ENCODE measurements at places on chromosomes 7 and 10.

- no peak for DNase-seq
These were observed 13.6 kb downstream of the DGKB start for GRCh38 chr7:14888962-14889361.

DNA sequence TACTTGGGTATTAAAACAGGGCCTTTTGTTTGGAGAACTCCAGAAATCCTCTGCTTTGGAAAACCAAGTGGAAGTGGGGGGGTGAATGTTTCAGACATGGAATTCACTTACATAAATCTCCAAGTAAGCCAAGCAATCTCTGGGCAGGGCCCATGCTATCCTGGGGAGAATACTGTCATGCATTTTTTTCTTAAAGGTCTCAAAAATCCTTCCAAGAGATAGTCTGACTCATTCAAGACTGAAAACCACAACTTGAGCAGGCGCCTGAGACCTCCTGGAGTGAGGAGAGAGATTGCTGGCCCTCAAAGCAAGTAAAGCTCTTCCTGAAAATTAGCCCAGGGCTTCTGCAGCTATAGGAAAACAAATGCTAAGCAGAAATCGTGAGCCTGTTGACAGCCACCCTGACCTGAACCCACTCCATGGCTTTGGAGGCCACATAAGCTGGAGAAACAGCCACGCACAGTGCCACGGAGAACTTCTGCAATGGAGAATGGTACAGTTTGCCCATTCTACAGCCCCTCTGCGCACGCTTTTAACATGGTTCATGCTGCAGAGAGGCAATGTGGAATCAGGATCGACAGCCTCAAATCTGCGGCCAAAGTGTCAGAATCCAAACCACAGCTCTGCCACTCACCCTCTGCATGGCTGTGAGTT lies 203.1 kb upstream of the AUTS2 start:
- DNase-seq, result no peak

- no peak for DNase-seq
These were observed 22.7 kb downstream of the ARL3 start for GRCh38 chr10:102691285-102692066.

DNA sequence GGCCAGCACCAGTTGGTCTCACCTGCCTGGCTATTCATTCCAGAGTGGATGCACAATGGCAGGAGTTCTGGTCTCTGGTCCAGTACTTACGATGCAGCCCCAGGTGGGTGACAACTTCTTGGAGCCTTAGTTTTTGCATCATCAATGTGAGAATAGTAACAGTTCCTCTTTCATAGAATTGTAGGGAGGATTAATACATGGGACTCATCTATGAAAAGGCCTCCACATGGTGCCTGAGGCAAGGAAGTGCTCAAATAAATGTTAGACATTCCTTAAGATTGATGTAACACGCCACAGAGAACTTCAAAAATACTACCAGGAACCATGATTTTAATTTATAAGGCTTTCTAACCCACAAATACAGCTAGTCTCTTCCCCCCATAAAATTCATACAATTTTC lies 120.1 kb upstream of the CHST15 start:
- DNase-seq, result no peak

- DNase-seq, result no peak
These were observed 27.6 kb downstream of the CHCHD3 start for GRCh38 chr7:133054162-133054840.

GRCh38 chr7:77352665-77353406 lies 63.3 kb downstream of the GSAP start:
- no peak for DNase-seq

DNA sequence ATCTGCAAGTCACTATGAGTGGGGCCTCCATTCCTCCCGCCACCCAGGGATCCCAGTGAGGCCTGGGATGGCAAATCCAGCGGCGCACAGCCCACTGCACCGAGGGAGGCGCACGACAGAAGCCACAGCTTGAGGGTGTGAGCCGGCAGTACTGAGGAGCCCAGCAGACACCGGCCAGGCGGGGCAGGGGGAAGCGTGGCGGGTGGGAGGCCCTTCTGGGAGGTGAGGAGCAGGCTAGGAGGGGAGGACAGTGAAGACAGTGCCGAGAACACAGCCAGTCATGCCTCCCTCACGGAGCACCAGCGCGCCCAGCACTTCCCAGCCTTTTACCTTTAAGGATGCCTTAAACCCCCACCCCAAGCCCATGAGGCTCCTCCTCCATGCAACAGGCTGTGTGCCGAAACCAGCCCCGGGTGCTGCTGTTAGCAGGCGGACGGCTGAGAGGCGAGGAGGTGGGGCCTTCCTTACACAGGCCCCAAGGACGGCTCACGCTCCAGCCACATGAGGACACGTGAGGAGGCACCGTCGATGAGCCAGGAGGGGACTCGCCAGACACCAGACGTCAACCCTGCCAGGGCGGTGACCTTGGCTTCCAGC lies 258.5 kb downstream of the PTPRN2 start:
- DNase-seq, result no peak

DNA sequence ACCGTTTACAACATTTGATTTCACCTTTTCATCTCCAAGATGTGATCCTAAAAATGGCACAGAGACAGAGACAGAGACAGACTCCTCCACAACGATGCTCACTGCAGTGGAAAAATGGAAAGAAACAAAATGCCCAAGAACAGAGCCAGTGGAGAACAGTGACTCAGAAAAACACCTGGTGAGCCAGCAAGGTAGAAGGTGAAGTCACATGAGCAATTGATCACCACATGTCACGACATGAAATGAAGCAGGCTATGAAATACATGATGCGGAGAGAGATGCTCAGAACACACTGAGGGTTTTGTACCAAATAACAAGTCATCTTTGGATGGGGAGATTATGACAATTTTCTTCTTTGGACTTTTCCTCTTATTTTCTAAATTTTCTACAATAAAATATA lies 3.5 kb downstream of the MSMB start:
- DNase-seq, result no peak

DNA sequence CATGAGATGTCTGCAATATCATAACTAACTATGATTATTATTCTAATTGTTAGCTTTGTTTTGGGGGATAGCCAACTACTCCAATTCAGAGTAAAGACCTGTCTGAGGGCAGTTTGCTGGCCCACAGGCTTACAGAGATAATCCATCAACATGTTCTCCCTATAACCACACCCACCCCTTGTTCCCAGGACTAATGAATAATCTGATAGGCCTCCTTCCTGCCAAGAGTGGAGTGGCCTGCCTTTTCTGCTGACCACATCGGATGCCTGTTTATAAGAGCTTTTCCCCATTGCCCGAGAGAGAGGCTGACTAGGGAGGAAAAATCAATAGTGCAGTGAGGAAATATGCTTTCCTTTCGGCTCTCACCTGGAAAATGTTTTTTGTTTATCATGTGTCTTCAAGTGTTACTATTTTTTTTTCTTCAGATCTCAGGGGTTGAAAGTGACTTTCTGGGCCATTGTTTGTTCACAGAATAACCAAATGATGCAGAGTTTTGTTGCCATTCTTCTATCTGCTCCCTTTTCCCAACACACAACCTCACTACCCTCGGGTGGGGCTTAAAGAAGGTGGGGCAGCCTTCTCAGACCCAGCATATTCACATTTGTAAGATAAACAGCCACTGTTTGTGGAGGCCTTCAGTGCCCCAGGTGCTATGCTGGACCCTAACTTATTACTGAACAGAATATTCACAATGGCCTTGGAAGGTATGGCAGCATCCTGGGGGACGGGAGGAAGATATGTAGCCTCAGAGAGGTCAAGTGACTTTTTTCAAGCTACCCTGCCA lies 38.4 kb downstream of the PLPP4 start:
- no peak for DNase-seq

DNA sequence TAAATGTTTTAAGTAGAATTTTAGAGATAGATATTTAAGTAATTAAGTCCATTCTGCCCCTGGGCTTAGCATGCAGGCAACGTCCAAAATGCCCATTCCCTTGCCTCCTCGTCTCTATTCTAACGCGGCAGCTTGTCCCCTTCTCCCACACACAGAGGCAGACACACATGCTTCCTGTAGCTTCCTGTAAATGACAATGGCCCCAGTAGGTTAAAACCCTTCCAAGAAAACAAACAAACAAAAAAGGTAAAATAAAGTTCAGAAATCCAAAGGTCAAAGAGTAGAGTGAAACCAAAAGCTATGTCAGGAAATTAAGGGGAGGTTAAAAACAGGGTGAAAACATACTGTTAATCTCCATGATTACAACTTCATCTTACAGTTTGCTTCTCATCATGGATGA lies 857.6 kb downstream of the GATA3 start:
- no peak for DNase-seq

- DNase-seq, result no peak
These were observed 993 bp downstream of the ZC3HAV1 start for GRCh38 chr7:139108266-139109187.

- DNase-seq, result no peak
These were observed 40.9 kb downstream of the MTURN start for GRCh38 chr7:30175636-30176147.

- DNase-seq, result no peak
These were observed 54.8 kb downstream of the MDFIC start for GRCh38 chr7:114976666-114977065.

DNA sequence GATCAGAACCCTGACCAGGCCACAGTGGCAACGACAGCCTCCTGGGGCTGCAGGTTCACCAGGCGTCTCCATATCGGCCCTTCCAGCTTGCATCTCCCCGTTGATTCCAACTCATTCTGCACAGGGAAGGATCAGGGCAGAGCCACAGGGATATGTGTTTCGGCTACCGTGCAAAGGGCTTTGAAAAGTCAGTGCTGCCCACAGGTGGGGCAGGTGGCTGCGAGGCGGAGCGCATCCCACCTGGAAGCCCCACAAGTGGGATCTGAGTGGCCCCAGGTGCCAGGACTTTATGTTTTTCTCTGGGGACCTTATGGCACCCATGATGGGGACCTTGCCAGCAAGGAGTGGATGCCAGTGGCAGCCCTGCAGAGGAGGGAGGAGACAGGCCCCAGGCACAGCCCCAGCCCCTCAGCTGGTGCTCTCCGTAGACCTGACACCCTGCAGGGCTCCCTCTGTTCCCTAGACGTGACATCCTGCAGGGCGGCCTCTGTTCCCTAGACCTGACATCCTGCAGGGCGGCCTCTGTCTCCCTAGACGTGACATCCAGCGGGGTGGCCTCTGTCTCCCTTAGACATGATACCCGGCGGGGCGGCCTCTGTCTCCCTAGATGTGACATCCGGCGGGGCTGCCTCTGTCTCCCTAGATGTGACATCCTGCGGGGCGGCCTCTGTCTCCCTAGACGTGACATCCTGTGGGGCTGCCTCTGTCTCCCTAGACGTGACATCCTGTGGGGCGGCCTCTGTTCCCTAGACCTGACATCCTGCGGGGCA lies 189.4 kb downstream of the ELFN1 start:
- no peak for DNase-seq

DNA sequence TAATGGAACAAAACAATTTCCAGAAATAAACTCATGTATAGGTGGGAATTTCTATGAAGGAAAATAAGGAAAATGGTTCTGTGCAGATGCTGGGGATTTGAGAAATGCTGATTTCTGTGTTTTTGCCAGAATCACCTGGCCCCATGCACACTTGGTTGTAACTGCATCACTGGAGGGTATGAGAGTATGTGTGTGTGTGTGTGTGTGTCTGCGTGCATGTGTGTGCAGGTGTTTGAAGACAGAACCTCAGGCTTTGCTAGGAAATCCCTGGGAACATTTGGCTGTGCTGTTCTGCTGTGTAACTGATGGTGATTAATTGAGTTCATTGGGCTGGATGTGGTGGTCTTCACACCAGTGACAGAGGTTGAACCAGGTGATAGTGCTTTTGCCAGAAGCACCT lies 141.6 kb downstream of the CAMK1D start:
- no peak for DNase-seq

DNA sequence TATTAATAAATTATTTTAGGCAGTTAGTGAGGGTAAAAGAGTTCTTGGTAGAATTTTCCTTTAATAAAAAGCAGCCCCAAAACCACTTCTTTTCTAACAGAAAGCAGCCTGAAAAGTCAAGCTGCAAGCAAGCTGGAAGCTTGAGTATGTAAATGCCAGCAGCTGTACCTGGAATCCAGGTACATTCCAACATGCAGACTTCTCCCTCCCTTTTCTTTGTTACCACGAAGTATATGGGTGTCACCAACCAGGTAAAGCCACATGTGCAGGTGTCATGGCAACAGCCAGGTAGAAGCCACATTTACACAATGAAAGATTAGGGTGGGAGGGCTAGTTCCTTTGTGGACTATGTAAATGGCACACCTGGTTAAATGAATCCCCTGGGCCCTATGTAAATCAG lies 114.6 kb downstream of the EPC1 start:
- DNase-seq, result no peak

GRCh38 chr7:152847386-152847908 lies 87.9 kb downstream of the ACTR3B start:
- DNase-seq, result no peak

- no peak for DNase-seq
These were observed 210.5 kb downstream of the BICC1 start for GRCh38 chr10:58723186-58723585.

- no peak for DNase-seq
These were observed 168.9 kb downstream of the SLIT1 start for GRCh38 chr10:97016728-97017473.

- no peak for DNase-seq
These were observed 1000.9 kb downstream of the LRMDA start for GRCh38 chr10:76432016-76433012.

DNA sequence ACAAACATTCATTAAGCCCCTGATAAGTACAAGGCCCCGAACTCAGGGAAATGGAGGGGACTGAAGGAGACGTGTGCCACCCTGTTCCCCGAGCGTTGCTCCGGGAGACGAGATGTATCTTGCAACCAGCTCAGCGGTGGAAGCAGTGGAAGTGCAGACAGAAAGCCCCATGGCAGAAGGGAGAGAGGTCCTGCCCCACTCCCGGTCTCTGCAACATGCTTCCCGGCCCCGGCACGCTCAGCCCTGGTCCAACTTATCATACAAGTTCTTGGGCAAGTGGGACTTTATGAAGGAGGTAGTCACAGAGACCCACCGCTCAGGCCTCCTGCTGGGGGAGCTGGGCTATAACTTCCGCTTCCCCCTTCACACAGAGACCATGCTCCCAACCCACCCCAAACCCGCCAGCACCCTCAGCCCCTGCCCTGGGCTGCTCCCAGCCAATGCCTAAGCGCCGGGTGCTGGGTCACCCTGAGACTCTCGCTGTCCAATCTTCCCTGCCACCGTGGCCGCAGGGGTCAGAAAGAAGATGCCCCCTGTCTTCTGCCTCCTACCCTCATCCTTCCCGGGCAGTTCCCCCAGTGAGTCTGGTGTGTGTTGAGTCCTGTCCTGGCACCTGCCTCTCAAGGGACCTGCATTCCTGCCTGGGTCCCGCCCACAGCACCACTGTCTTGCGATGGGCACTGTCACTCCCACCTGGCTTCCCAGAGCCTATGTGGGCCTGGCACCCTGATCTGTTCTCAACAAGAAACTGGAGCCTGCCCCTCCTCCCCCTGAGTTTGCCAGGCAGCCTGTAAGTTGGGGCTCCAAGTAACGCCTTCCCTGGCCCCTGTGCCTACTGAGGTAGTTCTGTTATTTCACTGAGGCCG lies 157.7 kb downstream of the PRKAG2 start:
- DNase-seq, result no peak

DNA sequence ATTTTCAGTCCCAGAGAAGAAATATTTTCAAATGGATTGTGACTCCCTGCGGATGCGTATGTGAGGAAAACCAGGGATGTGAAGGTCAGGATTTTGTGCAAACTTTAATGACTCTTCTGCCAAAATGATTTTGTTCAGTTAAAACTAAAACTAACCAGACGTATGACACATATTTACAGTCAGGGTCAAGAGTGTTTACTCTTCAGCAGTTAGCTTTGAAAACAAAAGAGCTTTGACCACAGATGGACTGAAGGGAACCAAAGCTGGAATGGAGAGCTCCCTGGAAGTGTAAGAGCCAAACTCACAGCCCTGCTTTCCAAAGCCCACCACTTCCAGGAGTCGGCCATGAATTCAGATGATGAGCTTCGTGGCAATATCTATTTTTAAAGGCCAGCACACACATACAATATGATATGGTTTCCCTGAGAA lies 15.5 kb downstream of the SVIL start:
- no peak for DNase-seq

GRCh38 chr7:159031135-159031701 lies 113.4 kb downstream of the VIPR2 start:
- no peak for DNase-seq
